Stimulated activated CD8-positive, alpha-beta memory T cell treated with anti-CD3 and anti-CD28 coated beads, Interleukin-7, amount 100 ng/mL, for 4 hours (primary cell): ENCODE measurements at places on chromosomes 5 and 9.
A peak's percentile ranks its signal among the peaks of the same experiment; 100 is the strongest.

DNA sequence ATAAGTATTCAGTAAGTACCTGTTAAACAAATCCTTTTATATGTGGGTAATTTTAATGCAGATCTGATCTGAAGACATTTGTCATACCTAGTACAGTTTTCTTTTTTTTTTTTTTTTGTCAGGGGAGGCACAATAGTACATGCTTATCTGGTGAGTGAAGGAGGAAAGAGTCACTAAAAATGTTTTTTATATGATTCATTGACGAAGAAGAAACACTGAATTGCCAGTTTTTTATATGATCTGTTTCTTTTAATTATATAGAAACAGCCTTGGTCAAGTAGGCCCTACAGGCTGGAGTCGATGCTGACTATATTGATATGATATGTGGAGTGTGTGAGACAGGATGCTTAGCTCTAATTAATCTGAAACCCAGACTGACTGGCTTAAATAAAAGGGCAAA, 315.2 kb downstream of the PSAT1 start:
- DNase-seq: no peak

DNA sequence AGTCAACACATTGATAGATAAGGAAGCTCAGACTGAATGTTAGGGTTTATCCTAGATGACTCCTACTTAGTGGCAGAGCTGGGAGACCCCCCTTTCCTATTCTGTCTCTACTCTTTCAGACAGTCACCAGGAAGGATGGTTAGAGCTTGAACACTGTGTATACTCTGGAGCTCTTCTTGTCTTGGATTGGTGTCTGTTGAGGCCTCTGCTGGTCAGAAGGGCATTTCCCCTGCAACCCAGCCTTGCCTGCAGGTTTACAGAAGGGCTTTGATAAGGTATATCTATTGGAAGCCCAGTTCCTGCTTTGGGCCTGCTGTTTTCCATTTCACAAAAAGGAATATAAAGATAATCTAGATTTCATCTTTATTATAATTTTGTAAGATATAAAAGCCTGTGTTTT, 71.8 kb downstream of the KDM4C start:
- DNase-seq: no peak

- no peak for DNase-seq
Observed at GRCh38 chr9:122961139-122961538, 20.3 kb downstream of the RABGAP1 start.

- DNase-seq: no peak
Observed at GRCh38 chr5:59351076-59351794, 542.3 kb downstream of the PDE4D start.

DNA sequence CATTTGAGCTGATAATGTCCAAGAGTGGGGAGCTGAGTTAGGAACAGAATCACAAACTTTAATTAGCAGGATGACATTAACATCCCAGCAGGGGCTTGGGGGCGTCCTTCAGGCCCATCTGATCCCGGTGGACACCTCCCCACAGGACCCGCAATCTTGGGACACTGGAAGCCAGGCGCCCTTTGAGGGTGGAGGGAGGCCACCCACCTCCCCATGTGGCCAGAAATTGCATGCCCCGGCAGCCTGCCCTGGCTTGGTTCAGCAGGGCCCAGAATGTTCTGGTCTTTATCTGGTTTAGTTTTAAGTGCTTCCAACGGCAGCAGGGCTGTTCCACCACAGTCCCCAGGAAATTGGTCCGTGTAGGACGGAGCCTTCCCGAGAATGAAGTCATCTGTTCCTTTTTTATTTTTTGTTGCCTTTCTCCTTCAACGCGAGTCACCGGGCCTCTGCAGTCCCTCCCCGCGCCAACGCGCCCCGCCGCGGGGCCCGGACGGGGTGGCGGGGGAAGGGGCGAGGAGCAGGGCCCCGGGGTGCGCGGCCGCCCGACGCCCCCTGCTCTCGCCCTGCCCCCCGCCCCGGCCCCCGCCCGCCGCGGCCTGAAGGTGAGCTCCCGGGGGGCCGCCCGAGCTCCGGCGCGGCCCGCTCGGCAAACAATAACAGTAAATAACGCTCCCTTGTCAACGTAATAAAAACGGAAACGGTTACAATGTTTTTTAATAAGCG, 207.9 kb downstream of the C9orf50 start:
- DNase-seq: peak; percentile 12

DNA sequence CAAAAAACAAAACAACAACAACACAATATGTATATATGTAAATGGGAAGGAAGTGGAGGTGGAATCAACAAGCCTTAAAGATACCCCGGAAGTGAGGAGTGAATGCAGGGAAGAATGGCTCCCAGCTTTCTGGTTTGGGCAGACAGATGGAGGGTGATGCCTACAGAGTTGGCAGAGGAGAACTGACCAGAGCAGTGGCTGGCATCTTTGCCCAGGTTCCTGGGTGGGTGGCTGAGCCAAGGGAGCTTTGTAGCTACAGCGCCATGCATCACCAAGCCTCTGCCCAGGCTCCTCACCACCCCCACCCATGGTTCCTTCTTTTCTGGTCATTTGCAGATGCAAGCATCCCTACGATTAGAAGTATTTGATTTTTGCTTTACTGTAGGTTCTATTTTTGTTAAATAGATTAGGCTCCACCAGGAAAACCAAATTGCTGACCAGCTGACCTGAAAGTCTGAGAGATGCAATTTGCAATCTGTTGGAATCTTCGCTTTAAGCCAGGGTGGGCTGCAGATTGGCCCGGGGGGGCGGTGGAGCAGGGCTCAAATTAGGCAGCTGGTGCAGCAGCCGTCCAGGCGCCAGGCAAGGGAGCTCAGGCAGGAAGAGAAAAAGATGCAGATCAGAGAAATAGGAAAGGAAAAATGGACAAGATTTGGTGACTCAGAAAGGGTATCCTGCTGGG, 163.3 kb upstream of the TBC1D2 start:
- DNase-seq: no peak

- DNase-seq: no peak
Observed at GRCh38 chr5:135608761-135609443, 30.1 kb upstream of the CXCL14 start.

DNA sequence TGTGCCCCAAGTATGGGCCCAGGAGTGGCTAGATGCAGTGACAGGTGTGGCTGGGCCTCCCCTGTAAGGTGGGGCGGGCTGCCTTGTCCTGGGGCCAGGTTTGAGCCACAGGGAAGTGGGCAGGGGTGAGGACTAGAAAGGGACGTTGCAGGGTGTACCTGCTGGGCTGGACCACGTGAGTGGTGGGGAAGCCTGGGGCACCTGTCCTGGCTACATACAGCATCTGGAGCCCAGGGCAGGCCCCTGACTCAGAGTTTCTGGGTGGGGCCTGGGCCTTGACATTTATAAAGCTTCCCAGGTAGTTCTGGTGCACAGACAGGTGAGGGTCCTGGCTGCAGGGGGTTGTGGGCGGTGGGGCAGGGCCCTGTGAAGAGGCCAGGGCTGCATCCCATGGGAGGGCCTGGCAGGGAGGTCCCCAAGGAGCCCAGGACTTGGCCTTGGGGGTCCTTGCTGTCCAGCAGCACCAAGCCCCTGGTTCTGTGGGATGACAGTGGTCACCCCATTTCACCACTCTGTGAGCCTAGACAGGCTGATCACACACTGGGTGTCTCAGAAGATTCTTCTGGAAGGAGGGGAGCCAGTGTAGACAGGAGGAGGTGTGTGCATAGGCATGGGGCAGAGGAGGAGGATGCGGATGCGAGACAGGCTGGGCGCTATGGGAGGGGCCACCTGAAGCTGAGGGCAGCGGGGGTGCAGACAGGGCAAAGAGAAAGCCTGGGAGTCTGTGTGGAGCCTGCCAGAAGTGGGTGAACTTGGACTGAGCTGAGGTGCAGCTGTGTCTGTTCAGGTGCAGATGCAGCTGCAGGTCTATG, 94.0 kb downstream of the PHF2 start:
- no peak for DNase-seq

DNA sequence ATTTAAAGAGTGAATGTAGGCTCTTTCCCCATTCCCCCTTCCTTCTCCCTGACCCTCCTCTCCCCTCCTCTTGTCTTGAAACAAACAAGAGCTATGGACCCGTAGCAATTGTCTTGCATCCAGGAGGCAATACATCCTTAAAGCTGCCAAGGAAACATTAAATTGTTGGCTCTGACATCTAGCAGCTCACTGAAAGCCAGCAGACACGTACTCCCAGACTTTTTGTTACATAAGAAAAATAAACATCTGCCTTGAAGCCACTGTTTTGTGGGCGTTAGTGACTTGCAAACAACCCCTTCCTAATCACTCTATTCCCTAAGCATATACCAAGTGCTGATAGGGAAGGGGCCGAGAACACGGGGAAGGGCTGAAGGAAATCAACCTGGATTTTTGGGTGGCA, 8.6 kb downstream of the SLC45A2 start:
- DNase-seq: no peak

- no peak for DNase-seq
Observed at GRCh38 chr9:22010866-22011625, 1.9 kb upstream of the CDKN2B start.

DNA sequence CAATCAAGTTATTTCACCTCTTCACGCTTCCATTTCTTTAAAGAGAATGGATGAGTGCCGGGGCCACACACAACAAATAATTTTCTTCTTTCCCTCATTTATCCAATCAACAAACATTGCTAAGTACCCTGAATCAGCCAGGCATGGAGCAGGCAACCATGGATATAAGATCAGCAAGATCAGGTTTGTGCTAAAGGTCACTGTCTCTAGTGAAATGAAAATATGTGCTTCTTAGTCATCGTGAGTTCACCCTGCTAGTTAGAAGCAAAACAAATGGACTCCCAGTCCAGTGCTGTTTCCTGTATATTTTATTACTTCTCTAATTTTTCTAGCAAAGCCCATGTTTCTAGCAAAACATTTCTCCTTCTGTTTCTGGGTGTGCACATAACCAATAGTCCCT, 629.2 kb downstream of the BNC2 start:
- DNase-seq: no peak

DNA sequence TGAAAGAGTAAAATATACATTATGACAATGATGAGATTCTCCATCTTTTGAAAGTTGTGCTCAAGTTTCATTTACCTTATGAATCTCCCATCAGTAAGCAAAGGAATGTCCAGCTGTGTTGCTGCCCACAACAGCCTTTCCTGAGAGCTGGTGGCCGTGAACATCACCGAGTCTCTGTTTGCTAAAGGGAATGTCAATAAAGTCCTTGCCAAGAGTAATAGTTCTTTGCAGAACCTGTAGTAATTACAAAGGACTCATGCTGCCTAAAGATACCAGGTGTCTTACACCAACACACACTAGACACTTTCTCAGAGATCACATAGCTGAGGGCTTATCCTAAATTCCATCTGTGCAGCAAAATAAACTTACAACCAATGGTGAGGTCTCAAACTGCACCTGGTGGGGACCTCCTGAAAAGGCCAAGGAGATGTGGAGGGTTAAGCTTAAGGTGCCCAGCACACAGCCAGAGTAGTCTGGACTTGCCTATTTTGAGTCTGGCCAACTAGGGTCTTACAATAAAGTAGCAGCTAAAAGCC, 111.1 kb upstream of the DAPK1 start:
- no peak for DNase-seq

DNA sequence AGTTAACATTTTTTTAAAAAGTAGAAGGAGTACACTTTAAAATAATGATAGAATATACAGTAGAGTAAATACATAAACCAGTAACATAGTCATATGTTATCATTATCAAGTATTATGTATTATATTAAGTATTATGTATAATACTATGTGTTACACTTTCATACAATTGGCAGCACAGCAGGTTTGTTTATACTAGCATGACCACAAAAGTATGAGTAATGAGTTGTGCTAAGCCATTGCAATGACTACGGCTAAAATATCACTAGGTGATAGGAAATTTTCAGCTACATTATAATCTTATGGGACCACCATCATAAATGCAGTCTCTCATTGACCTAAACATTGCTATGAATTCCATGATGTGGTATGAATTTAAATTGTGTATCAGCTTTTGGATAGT, 506.0 kb downstream of the HTR1A start:
- no peak for DNase-seq

DNA sequence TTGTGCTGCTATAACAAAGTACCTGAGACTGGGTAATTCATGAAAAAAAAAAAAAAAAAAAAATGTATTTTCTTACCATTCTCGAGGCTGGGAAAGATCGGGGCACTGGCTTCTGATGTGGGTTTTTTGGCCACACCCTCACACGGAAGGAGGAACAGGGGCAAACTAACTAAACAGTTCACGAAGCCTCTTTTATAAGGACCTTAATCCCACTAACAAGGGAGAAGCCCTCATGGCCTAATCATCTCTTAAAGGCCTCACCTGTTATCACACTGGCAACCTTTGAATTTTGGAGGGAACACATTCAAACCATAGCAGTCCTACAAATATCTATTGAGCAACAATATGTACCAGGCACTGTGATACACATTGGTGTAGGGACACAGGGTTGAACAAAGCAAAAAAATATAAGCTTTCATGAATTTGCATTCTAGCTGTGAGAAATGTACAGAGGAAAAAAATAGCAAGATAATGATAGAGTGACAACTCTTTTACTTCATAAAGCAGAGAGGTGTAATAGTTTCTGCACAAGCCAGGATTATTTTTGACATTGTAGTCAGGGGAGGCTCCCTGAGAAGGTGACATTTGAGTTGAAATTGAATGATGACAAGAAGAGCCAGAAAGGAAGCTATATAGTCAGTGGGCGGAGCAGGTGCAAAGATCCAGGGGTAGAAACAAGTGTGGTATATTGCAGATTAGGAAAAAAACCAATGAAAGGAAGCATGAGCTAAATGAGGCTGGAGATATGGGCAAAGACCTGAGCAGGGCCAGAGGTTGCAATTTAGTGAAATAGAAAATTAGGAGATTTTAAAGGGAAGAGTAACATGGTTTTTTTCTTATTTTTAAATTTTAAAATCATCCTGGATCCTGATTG, 68.1 kb upstream of the GRAMD2B start:
- no peak for DNase-seq

DNA sequence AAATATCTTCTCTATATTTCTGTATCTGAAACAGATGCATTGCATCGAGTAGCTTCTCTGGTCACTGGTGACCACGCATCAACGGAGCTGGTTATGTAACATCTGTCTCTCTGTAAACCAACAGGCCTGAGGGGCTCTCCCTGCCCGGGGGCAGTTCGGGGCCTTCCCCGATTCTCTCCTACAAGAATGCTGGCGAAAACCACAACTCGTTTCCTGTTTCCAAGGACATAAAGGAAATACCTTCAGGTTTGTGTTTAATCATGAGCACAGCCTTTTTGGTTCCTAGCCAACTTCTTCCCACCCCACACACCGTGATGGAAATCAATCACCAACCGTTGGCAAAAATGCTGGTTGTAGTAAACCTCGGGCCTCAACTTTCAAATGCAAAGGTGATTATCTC, 25.1 kb downstream of the GDNF start:
- no peak for DNase-seq

- no peak for DNase-seq
Observed at GRCh38 chr5:74510476-74511075, 130.0 kb downstream of the ENC1 start.

DNA sequence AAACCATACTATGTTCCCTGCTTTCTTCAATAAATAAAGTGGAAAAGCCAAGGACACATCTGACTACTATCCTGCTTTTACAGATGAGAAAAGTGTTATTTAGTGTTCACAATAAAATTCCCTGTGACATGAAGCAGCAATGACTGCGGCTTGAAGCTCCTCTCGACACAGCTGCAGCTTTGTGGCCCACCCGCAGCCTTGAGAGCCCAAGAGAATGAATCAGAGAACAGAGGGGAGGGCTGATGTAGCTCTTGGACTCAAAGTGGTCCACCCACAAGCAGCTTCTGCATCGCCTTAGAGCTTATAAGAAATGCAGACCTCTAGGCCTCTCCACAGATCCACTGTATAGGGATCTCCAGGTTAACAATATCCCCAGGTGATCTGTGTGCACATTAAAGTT, 181.3 kb upstream of the GNA14 start:
- no peak for DNase-seq

- no peak for DNase-seq
Observed at GRCh38 chr5:143349177-143349576, 54.3 kb downstream of the NR3C1 start.
